ENCODE measurements at places on chromosomes 6 and 20. TPM values are rescaled to one million over a fixed set of nuclear protein-coding genes. Genes with fewer than 3 reads are reported as not detected.

Gene CAGE1
- not detected for total RNA-seq

Gene GSTA4
- total RNA-seq = 13.3 TPM

Gene CHMP4B
- 187 TPM for total RNA-seq

Gene TUBB1
- total RNA-seq = not detected

Gene GABRR1
- not detected for total RNA-seq

Gene CRISP2
- total RNA-seq = not detected

Gene SLC22A3
- 4.5 TPM for total RNA-seq

Data from transverse colon (tissue), 4 donors.